ENCODE measurements at places on chromosomes 5 and 9. TPM values are rescaled to one million over a fixed set of nuclear protein-coding genes. Genes with fewer than 3 reads are reported as not detected.

The CDH18 gene
- 1.2 TPM for polyA plus RNA-seq

GRCh38 chr5:73419117-73419464 lies 29.5 kb downstream of the FOXD1 start:
- no peak for DNase-seq

The SLC46A2 gene
- 0.30 TPM for polyA plus RNA-seq

GRCh38 chr5:171839112-171839511 lies 53.5 kb downstream of the SMIM23 start:
- no peak for DNase-seq

- no peak for DNase-seq
These were observed 29.0 kb downstream of the MTMR12 start for GRCh38 chr5:32283539-32284377.

The LPAR1 gene
- 25.5 TPM for polyA plus RNA-seq

The PNPLA7 gene
- 2.3 TPM for polyA plus RNA-seq

- no peak for DNase-seq
These were observed 567.3 kb upstream of the KLF4 start for GRCh38 chr9:108056805-108057386.

The RANBP6 gene
- 38.5 TPM for polyA plus RNA-seq

The DDX4 gene
- not detected for polyA plus RNA-seq

All from right renal cortex interstitium (tissue), 3 donors.